ENCODE measurements at places on chromosomes 5 and 9.

DNA sequence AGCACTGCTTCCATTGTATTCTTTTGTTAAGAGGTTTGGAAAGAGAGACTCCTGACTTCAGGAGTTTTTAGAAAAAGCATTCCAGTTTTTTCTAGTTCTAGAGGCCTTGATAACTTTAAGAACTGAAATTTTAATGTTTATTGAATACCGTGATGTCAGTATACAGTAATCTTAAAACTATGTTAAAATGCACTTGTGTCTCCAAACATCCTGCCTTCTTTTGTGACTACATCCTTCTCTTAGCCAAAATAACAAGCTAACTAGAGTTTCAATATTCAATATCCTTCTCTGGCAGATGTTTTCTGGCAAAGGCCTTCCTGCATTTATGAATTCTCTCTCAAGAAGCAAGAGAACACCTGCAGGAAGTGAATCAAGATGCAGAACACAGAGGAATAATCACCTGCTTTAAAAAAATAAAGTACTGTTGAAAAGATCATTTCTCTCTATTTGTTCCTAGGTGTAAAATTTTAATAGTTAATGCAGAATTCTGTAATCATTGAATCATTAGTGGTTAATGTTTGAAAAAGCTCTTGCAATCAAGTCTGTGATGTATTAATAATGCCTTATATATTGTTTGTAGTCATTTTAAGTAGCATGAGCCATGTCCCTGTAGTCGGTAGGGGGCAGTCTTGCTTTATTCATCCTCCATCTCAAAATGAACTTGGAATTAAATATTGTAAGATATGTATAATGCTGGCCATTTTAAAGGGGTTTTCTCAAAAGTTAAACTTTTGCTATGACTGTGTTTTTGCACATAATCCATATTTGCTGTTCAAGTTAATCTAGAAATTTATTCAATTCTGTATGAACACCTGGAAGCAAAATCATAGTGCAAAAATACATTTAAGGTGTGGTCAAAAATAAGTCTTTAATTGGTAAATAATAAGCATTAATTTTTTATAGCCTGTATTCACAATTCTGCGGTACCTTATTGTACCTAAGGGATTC, 43.1 kb downstream of the NDFIP1 start:
- peak; percentile 38 for DNase-seq

GRCh38 chr5:149596712-149597111, 15.4 kb downstream of the ARHGEF37 start:
- DNase-seq = no peak

GRCh38 chr5:112691758-112692157, 45.9 kb upstream of the APC start:
- no peak for DNase-seq

GRCh38 chr5:20335978-20336377, 348.0 kb upstream of the CDH18 start:
- no peak for DNase-seq

GRCh38 chr5:142748568-142749249, 21.5 kb upstream of the ARHGAP26 start:
- peak; percentile 14 for DNase-seq

- no peak for DNase-seq
Measured at GRCh38 chr9:106797299-106797698, 65.7 kb upstream of the ZNF462 start.

- DNase-seq = no peak
Measured at GRCh38 chr9:758146-758545, 83.4 kb upstream of the DMRT1 start.

DNA sequence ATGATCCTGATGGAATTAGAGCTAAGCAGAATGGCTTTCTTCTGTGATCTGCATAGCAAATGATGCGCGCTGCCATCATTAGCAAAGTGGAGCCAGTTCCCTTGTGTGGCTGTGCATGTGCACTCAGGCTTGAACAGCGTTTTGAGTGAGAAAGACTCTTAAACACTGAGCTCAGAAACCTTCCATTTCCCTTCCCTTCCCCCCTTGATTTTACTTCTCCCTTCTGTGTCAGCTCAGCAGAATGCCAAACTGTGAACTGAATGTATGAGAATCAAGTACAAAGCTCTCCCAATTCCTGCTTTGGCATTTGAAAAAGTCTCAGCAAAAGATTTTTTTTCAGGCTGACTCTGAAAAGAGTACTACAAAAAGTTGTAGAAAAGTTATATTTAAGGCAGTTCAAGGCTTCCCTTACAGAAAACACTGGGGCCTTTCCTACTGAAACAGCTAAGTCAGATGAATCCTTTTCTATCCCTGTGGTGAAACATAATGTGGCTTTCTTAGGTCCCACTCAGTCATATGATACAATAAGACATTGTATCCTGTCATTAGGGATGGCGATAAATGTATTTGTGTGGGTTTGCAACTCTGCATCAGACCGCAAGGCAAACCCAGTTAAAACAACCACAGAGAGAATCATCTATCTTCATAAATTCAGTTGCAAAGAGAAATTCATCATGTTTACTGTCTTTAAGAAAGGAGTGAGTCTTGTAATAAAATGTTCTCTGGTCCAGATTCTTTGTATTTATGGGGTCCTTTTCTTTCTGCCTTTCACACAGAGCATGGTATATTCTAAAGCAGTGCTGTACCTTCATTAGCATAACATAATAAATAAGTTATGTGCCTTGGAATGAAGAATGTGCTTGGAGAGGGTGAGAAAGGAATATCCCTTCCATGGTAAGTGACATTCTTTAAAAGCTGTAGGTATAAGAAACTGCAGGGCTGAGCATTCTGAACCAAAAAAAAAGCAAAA, 222.6 kb downstream of the CAAP1 start:
- no peak for DNase-seq

DNA sequence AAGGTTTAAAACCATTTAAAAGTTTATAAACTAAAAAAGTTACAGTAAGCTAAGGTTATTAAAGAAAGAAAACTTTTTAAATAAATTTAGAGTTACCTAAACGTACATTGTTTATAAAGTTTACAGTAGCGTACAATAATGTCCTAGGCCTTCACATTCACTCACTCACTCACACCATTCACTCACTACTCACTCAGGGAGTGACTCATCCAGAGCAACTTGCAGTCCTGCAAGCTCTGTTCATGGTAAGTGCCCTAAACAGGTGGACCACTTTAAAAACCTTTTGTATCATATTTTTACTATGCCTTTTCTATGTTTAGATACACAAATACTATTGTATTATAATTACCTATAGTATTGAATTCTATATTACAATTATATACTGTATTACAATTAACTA, 190.8 kb upstream of the RASA1 start:
- no peak for DNase-seq

DNA sequence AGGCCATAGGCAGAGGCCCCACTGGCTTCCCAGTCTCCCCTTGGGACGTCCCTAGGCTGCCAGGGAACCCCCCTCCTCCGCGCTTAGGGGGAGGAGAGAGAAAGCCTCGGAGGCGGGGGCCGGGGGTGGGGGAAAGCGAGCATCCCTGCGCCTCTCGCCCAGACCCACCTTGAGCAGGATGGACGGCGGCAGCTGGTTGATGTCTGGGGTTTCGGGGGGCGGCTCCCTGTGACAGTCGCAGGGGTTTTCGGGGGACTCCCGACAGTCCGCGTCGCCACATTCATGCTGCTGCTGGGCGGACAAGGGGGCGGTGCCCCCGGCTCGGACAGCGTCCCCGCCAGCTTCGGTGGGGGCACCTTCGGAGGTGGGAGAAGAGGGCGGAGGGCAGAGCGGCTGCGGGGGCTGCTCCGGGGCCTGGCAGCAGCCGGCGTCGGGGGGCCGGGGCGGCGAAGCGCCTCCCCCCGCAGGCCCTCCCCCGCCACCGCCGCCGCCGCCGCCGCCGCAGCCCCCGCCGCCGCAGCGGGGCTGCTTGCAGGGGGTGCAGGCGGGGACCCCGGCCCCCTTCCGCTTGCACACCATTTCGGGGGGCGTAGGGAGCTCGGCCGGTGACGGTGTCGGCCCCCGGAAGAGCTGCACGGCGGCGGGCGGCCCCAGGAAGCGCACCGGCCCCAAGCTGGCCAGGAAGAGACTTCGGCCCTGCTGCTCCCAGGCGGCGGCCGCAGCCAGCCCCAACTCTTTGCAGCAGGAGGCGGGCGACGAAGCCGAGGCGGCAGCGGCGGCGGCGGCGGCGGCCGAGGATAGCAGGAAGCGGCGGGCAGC, 1.2 kb downstream of the FBXL17 start:
- DNase-seq = peak; percentile 45

- DNase-seq = no peak
Measured at GRCh38 chr5:179974946-179975712, 67.4 kb upstream of the TBC1D9B start.

DNA sequence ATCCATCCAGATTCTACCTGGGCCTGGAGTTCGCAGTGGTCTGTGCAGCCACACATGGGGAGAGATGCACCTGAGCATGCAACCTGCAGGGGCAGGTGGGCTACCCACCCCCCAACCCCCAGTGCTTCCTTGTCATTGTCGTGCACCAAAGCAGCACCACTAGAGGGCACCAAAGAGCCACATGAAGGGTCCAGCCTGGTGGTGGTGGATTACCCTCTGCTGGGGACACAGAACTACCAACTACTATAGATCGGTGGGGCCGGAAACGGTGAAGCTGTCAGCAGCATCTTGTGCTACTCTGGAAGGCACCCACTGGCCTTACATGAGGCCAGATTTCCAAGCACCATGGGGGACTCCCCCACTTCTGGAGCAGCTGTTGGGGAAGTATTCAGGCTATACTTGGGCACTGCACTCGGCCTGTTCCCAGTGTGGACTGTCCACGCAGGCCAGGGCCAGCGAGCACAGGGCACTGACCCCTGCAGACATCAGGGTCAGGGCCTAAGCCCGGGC, 60.2 kb upstream of the TBC1D2 start:
- peak; percentile 54 for DNase-seq

DNA sequence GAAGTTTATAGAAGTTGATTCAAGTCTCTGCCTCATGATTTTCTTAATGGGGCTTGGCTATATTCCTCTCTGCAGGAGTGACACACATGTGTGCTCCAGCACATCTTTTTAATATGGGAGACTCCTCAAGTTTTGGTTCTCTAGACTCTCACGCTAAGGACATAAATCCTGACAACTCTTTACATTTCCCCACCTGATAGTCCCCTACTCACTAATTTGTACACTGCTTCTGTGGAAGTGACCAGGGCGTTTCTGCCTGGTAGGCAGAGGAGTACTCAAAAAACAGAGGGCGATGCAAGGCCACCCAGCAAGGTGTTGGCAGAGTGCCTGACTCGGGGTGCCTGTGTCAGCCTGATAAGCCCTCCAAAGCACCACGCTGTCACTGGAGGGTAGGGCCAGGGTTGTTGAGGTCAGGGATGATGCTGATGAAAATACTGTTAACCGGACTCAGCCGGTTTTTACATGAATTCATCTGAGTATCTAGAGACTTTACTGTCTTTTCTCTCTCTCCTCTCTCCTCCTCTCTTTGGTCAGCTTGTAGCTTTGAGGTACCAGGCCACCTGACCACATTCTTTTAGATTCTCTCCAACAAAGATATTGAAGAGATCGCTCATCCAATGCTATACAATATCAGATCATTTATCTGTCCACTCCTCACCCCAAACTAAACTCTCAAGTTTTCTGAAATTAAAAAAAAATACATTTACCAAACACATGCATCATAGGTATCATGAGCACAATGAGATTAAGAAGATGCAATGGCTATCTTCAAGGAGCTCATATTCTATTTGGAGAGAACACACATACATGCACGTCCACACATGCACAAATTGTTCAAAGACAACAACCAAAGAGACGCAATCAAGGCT, 205.2 kb downstream of the PIK3R1 start:
- DNase-seq = no peak

- DNase-seq = no peak
Measured at GRCh38 chr5:135609981-135610380, 31.2 kb upstream of the CXCL14 start.

DNA sequence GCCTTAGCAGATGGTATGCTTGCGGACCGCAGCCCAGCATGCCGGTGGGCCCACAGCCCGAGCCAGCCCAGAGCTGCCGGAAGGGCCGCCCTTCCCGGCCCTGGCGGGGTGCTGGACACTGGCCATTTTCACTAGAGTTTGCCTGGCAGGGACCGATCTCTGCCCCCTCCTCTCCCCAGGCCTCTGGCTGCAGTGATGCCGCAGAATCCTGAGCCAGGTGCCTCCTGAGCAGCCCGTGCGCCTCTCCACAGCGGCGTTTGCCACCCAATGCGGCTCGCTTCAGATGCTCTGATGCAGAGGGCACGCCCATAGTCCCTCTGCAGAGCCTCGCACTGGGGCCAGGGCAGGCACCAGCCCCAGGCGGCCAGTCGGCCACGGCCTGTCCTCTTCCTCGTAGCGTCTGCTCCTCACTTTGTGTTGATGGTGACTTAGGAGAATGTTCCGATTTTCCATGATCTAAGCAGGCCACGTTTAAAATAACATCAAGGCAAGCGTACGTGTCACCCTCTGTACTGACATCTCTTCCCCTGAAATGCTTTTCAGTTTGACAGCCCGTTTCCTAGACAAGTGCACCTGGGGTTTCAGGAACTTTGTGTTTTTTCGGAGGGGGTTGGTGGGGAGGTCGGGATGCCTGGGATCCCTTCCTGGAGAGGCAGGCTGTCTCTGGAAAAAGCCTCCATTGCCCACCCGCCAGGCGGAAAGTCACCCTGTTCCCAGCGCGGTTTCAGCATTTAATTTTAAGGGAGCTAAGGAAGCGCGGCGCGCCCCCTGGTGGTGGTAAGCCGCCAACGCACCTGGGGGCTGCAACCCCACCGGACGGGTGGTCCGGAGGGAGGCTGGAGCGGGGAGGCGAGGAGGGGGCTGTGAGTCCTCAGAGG, 29.8 kb upstream of the HMCN2 start:
- peak; percentile 31 for DNase-seq

- DNase-seq = no peak
Measured at GRCh38 chr5:74241751-74242140, 398.8 kb downstream of the ENC1 start.

DNA sequence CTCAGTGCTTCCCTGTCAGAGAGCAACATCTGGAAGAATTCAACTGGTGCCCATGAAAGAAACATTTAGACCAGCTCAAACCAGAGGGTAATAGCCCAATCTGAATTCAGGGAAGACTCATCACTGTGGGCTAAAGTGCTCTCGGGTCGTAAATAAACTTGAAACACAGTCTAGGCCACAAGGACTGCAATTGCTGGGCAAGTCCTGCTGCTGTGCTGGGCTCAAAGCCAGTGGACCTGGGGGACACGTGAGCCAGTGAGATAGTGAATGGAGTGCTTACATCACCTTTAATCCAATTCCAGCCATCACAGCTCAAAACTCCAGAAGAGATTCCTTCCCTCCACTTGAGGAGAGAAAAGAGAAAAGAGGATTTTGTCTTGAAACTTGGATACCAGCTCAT, 78.1 kb upstream of the DAP start:
- no peak for DNase-seq

- no peak for DNase-seq
Measured at GRCh38 chr5:36679221-36679989, 73.0 kb downstream of the SLC1A3 start.

All from stimulated activated CD4-positive, alpha-beta T cell treated with anti-CD3 and anti-CD28 coated beads, Interleukin-12 subunit alpha, Interleukin-12 subunit beta, amount 100 ng/mL, for 24 hours (primary cell).